ENCODE measurements at places on chromosomes 3 and 15.

DNA sequence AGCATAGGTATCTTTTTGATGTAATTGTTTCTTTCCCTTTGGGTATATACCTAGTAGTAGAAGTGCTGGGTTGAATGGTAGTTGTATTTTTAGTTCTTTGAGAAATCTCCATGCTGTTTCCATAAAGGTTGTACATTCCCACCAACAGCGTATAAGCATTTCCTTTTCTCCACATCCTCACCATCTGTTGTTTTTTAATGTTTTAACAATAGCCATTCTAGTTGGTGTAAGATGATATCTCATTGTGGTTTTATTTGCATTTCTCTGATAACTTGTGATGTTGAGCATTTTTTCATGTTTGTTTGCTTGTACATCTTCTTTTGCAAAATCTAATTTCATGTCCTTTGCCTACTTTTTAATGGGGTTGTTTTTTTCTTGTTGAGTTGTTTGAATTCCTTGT is 80.0 kb upstream of the TMC3 start:
- H3K4me1 ChIP-seq = no peaks in the 10 kb centered on the region
- no peak overlapping the region for H3K27ac ChIP-seq
- no peaks in the 10 kb centered on the region for H3K27me3 ChIP-seq
- no peaks in the 10 kb centered on the region for H3K36me3 ChIP-seq

DNA sequence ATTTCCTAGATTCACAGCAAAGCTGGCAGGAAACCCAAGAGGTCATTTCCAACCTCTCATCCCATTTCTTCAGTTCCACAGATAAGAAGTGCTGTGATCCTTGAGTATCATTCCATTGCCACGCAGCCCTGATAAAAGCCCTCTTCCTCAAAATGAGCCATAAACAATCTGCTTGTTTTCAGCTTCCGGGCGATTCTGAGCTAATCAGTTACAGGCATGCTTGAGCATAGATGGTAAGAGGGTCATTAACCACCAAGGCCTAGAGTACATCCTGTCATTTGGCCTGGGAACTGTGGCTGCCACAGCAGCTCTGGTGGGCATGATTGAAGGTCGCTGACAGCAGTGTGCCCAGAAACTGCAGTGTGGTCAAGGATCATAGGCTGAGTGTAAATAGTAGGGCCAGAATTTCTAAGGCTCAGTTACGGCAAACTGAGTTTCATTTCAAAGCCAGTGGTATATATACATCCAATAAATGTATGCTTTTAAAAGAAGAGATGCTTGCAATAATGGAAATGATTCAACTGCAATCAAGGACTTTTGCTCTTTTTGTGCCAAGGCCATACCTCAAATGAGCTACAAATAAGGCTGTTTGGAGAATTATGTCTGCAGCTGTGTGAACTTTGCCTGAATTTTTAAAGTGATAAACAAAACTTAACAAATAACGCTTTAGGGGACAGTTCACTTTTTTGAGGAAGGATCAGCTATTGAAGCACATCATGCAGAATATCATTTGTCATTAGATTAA is 47.3 kb downstream of the P3H2 start:
- DNase-seq = no peak
- no peaks in the 10 kb centered on the region for H3K36me3 ChIP-seq

- H3K36me3 ChIP-seq = no peaks in the 10 kb centered on the region
- peak overlapping the region; percentile 98 for H3K27ac ChIP-seq
- H3K27me3 ChIP-seq = no peaks in the 10 kb centered on the region
- peaks cover 33% of the 10 kb centered on the region for H3K4me1 ChIP-seq
Measured at GRCh38 chr3:50603261-50604109, 8.1 kb downstream of the CISH start.

DNA sequence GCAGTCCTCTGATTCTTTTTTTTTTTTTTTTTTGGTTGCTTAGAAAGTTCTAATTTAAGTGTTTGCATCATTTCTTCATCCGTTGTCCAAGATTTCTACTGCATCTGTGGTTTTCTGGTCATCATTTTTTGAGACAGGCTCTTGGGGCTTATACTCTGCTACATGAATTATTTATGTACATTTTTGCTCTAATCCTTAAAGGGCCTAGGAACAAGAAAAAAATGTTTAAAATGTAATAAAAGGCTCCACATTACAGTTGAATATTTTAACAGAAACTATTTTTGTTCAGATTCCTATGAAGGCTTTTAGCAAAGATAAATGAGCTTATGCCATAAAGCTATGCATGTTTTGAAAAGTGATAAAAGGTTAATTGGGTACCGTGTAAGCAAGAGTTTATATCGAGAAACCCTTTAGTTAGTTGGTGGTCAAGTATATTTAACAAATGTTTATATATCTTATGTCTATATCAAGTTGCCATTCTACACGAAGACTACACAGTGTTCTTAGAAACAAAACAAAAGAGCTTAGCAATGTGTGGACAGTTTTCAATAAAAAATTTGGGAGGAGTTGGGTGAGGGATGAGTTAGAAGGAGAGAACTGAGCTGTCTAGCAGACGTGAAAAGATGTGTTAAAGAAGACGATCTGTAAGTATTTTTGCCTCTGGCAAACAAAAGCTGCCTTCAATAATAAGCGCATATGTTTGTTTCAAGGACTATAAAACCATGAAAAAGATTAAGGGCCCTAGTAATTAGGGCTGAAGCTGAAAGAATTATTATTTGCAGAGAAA is 563.6 kb upstream of the NAALADL2 start:
- H3K27ac ChIP-seq = no peak overlapping the region
- H3K4me1 ChIP-seq = no peaks in the 10 kb centered on the region
- no peak for DNase-seq
- no peak overlapping the region for H3K4me3 ChIP-seq

- no peaks in the 10 kb centered on the region for H3K36me3 ChIP-seq
- H3K4me3 ChIP-seq = no peak overlapping the region
- H3K27ac ChIP-seq = no peak overlapping the region
- H3K4me1 ChIP-seq = no peaks in the 10 kb centered on the region
- DNase-seq = no peak
Measured at GRCh38 chr3:149296972-149297371, 36.5 kb downstream of the TM4SF18 start.

GRCh38 chr3:49500732-49501609 is 30.9 kb downstream of the DAG1 start:
- no peak overlapping the region for H3K4me3 ChIP-seq
- no peaks in the 10 kb centered on the region for H3K36me3 ChIP-seq
- no peaks in the 10 kb centered on the region for H3K27me3 ChIP-seq
- no peaks in the 10 kb centered on the region for H3K4me1 ChIP-seq
- peak overlapping the region; percentile 81 for H3K27ac ChIP-seq

- no peaks in the 10 kb centered on the region for H3K4me1 ChIP-seq
- DNase-seq = no peak
- no peaks in the 10 kb centered on the region for H3K27me3 ChIP-seq
- H3K27ac ChIP-seq = no peak overlapping the region
- H3K36me3 ChIP-seq = no peaks in the 10 kb centered on the region
Measured at GRCh38 chr3:50652709-50653108, 22.0 kb upstream of the DOCK3 start.

GRCh38 chr3:191119415-191120295 is 79.4 kb upstream of the OSTN start:
- H3K27me3 ChIP-seq = no peaks in the 10 kb centered on the region
- H3K4me3 ChIP-seq = no peak overlapping the region
- no peaks in the 10 kb centered on the region for H3K4me1 ChIP-seq
- H3K27ac ChIP-seq = no peak overlapping the region

Measured in breast epithelium (tissue), 4 donors.